ENCODE measurements at places on chromosomes 3 and 15.

- no peak for DNase-seq
Measured at GRCh38 chr3:13052191-13052820, 20.9 kb downstream of the IQSEC1 start.

- DNase-seq = no peak
Measured at GRCh38 chr15:70264738-70265465, 167.2 kb upstream of the TLE3 start.

DNA sequence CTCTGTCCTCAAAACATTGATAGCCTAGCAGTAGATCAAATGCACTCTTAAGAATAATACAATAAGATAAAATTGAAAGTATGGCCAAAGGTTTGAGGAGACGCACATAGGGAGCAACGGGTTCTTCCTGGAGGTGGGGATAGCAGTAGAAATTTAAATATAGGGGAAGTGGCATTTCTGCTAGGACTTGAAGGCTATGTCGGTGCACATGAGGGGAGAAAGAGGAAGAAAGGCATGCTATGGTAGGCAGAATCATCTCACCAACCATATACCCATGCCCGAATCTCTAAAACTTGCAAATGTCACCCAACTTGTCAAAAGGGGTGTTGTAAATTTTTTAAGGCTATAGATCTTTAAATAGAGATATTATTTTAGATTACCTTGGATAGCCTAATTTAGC lies 735.1 kb upstream of the LMCD1 start:
- DNase-seq = no peak

DNA sequence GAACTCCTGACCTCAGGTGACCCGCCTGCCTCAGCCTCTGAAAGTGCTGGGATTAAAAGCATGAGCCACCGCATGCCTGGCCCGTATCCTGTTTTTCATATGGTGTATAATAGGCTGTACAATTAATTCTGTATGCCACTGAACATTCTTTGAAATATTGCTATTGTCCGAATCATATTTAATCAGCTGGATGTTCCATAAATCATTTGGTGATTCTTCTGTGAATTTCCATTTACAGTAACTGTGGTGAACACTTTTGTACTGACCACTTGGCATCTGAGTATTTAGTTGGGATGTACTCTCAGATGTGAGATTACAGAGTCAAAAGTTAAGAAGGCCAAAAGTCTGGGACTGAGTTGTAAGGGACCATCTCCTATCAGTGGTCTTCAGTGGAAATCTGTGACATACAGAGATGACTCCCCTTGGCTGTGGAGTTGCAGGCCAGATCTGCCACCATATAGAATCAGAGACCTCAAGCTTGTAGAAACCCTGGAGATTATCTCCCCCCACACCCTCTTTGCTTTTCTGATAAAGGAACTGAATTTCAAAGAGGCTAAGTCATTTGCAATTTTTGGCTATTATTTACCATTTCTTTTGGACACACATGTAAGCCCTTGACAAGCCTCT lies 25.7 kb upstream of the DYNC1LI1 start:
- no peak for DNase-seq

GRCh38 chr3:37054370-37054769 lies 61.1 kb downstream of the MLH1 start:
- DNase-seq = no peak

DNA sequence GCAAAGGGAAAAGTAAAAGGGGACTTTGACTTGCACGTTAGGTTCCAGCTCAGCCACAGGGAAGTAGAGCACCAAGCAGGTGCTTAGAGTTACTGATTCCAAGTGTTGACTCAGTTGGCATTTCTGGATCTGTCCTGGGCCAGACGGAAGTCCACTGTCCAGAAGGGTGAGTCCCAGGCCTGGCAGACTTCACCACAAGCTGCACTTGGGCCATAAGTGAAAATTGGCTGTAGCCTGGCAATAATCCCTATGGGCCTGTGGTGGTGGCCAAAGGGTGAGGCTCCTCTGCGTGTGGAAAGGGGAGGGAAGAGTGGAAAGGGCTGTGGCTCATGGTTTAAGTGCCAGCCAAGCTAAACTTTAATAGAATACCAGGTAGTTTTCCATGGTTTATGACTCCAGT lies 121.5 kb downstream of the DTWD1 start:
- DNase-seq = no peak

- DNase-seq = no peak
Measured at GRCh38 chr3:150256318-150256717, 151.8 kb upstream of the TSC22D2 start.

DNA sequence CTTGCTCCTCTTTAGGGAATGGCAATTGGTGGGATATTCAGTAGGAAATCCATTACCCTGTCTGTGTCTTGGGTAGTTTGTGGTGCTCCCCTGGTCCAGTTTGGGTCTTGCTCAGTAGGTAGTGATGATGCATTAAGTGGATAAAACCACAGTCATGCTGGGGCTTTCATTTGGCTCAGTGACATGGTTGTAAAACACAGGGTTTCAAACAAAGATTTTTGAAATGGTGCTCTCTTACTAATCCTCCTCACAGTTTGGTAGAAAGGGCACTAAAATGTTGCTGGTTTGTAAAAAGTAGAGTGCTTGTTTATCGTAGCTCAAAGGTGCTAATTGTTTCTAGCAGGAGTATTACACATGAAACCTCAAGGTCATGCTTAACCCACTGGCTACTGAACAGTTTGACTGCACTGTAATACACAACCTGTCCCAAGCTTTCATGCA lies 22.9 kb downstream of the BBX start:
- DNase-seq = no peak

DNA sequence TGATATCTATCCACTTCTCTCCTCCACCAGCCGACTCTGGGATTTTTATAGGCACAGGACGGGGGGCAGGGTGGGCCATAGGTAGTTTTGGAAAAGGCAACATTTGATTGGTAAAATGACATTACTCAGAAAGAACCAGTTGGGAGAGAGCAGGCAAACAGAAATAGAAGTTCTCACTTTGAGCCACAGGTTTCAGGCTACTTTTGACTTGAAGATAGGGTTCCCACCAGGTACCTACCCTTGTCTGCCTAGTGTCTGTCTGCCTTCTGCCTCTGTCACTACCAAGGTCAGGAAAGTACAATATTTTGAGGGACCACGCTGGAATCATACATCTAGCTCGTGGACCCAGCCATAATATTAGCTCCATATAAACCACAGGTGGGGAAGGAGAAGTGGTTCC lies 412.9 kb upstream of the GRM7 start:
- no peak for DNase-seq

Data from NCI-H2171 treated with DMSO at 0.1 percent for 48 hours (cell line).